ENCODE measurements at places on chromosomes 2 and 18. TPM values are rescaled to one million over a fixed set of nuclear protein-coding genes. Genes with fewer than 3 reads are reported as not detected.

The STPG4 gene
- total RNA-seq: not detected

The SCN3A gene
- total RNA-seq: 0.72 TPM

The HOXD12 gene
- not detected for total RNA-seq

The M1AP gene
- total RNA-seq: 0.96 TPM

The HOXD3 gene
- total RNA-seq: not detected

The RPRM gene
- not detected for total RNA-seq

The FKBP1B gene
- 13.7 TPM for total RNA-seq

The EGR4 gene
- total RNA-seq: not detected

The FN1 gene
- total RNA-seq: 78.0 TPM

The SLC23A3 gene
- 0.43 TPM for total RNA-seq

The CCDC102B gene
- total RNA-seq: not detected

The LIPG gene
- 36.9 TPM for total RNA-seq
